ENCODE measurements at places on chromosomes 6 and 20.

GRCh38 chr6:63787021-63787420 lies 151.4 kb downstream of the PHF3 start:
- DNase-seq, result no peak

DNA sequence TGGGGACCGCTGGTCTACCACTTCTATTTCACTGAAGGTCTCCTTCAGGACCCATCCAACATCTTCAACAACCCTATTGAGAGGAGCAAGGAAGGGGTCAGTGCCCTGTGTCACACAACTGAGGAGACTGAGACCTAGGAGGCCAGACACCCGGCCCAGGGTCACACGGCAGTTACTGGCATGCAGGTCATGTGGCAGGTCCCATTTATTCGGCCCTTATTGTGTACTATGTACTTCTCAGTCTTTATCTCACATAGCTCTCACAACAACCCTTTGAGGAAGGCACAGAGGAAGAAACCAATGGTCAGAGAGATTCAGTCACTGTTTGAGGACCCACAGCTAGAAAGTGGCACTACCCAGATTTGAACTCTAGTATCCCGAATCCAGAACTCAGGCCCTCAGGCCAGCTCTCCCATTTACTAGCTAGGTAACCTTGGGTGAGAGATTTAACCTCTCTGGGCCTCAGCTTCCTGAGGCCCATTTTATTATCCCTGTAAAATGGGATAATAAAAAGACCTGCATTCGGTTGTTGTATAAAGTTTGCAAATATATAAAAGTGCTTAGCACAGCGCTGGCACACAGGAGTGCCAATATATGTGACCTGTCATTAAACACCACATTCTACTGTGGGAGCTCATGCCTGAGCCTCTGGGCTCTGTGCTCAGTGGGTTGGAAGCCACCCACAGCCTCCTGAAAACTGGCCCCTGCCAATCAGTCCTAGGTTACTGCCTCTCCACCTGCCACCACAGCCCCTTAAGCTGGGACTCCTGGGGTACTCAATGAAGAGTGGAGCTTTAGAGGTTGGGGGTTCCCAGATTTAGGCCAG lies 15.8 kb downstream of the TFEB start:
- DNase-seq, result no peak

DNA sequence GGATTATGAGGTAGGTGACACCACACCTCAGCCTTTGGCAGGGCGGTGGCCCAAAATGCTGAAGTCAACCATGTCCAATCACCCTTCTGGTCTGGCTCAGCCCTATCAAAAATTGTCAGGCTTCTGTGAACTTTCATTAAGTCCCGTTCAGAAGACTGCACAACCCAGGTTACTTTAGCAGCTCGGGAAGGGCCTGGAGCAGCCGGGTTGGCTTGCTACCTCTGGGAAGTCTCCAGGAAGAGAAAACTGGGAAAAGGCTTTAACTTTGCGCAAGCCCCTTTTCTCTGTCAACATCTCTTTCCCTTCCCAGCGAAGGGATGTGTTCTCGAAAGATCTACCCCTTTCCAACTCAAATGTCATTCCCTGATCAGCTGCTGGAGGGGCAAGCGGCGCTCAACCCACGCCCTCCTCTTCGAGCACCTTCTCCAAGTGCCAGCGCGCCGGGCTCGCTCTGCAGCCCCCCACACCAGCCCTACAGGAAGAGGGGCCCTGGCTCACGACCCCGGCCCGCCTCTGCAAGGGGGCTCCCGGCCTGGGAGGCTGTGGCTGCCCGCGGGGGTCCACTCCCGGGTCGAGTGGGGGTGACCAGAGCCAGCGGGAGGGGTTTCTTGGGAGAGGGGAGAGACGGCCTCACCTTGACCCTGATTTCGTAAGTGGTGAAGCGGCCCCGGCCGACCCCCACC lies 573 bp downstream of the SNX3 start:
- DNase-seq, result peak; percentile 78

- DNase-seq, result no peak
Measured at GRCh38 chr20:45933266-45934045, 1.0 kb upstream of the PCIF1 start.

GRCh38 chr20:8547035-8547650 lies 415.1 kb downstream of the PLCB1 start:
- no peak for DNase-seq

DNA sequence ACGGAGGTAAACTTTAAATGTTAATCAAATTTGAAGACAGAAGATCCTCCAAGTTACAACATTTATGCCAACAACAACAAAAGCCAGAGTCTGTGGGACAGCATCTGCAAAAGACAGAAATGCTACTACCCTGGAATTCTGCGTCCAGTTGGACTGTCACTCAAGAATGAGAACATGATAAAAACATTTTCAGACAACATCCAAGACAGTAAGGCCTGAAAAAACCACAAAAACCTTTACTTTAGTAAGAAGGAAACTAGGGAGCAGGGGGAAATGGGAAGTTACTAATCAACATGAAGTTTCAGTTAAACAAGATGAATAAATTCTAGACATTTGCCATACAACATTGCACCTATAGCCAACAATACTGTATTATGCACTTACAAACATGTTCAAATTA lies 77.6 kb downstream of the MLIP start:
- no peak for DNase-seq

DNA sequence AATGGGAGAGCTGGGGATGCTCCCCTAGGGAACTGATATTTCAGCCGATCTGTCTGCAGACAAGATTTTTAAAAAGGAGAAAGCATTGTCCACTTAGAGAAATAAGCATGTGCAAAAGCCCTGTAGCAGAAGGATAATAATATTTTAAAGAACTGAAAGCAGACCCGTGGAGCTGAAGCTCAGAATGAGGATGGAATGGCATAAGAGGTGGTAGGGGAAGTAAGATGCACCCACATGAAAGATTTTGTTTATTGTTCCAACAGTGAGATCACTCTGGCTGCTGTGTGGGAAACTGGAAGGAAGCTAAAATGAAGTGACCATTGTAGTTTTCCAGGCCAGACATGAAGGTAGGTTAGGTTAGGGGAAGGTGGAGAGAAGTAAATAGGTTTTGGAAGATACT lies 266.4 kb upstream of the PRDM1 start:
- DNase-seq, result no peak

GRCh38 chr20:1472556-1473245 lies 6.1 kb upstream of the NSFL1C start:
- DNase-seq, result peak; percentile 50

GRCh38 chr6:145147981-145148749 lies 587.2 kb downstream of the EPM2A start:
- DNase-seq, result no peak

- DNase-seq, result no peak
Measured at GRCh38 chr6:148440016-148440415, 97.4 kb downstream of the SASH1 start.

DNA sequence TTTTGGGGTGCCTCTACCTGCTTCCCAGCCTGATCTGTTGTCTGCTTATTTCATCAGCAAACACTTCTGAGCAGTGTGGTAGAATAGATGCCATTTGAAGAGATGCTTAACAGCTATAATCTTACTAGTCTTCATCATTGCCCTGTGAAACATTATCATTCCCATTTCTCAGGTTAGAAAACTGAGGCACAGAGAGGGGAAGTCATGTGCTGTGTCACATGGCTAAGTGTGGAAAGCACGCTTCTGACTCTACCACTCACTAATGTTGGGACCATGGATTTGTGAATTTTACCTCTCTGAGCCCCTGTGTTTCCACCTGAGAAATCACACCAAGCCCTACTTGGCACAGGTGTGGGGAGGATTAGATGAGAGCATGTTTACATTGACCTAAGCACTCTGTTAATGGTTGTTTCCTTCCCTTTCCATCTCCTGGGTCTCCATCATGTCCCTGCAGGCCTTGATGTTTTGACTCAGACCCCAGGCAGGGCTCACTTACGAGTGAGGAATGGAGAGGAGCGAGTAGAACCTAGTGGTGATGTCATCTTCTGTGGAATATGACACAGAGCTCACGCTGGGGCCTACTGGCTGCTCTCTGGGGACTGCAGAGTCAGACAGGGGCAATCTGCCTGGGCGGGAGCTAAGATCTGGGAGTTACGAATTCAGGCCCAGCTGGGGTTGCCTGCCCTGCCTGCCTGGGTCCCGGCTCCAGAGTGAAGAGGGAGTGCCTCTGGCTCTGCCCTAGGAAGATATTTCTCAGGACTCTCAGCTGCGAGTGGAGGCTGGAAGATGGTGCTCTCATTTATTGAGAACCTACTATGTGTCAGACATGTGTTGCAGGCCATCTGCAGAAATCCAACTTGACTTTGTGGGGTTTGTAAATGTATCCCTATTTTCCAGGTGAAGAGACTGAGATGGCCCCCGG lies 64.3 kb downstream of the CDH22 start:
- no peak for DNase-seq

DNA sequence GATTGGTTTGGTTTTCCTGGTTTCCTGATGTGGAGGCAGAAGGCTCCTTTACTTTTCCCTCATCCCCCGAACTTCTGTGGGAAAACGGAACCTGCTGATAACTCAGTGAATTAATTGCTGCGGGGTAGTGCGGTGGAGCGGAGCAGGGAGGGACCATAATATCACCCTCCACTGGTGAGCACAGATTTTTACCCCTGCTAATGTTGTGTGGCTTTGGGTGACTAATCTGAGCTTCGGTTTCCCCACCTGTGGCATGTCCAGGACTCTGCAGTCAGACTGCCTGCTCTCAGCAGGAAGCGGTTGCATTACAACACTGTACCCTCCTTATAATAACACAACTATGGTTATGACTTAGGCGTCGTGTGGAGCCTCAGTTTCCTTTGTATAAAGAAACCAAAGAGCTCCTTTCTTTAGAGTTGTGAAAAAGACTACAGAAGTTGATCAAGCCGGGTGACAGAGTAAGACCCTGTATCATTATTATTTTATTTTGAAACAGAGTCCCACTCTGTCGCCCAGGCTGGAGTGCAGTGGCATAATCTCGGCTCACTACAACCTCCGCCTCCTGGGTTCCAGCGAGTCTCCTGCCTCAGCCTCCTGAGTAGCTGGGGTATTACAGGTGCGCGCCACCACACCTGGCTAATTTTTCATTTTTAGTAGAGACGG lies 2.2 kb upstream of the ID1 start:
- DNase-seq, result peak; percentile 31

GRCh38 chr6:30883685-30884520 lies at the start of gene DDR1:
Gene DDR1 (plus strand): TSS chr6:30884519. CDS start chr6:30888730, 4,211 bp downstream.
- DNase-seq, result peak; percentile 63

DNA sequence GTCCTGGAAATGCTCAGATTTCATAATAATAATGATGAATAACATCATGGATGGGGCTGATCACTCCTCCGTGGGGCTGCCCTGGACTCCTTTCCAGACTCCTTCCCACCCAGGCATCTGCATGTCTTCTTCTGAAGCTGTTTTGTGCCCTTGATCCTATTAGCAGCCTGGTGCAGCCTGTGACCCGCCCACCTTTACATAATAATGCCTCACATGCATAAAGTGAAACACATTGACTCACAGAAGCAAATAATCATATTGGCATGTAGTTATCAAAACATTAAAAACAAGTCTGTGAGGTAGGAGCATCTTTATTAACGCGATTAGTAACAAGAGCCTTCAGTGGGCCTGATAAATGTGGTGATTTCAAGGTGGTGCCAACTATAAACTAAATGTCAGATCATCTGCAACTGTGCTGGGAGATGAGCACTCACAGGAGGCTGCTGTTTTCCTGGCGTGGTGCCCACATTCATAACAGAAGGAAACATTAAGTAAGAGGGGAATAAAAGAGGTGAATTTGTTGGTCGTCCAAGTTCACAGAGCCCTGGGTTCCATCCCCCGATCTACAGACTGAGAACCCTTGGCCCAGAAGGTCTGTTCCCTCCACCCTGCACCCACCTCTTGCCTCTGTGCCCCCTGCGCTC lies 344.7 kb downstream of the CDH4 start:
- no peak for DNase-seq

DNA sequence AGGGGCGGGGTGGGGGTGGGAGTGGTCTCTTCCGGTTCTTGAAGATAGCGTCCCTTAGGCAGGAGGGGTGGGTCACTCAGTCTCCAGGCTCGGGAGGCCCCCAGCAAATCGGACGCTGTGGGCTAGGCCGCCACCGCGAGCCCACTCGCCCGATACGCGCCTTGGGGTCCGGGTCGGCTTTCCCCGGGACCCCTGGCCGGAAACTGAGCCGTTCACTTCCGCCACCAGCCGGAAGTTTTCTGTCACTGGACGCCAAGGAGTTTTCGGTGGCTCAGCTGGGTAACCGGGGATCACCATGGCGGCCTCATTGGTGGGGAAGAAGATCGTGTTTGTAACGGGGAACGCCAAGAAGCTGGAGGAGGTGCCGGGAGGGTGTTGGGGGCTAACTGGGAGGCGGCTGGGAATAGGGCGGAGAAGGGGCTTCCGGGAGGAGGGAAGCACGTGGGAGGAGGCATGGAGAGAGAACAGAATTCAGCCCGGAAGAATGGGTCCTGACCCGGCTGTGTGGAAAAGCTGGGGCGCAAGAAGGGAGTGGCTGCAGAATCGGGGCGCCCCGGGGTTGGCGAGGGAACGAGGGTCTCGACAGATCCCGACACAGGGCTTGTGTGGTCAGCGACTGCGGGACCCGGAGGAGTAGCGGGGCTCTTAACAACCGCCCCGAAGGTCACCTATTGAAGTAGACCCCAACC lies at the start of gene ITPA:
ITPA (plus strand) TSS at position 242 of the 689 bp plus-strand sequence; CDS start at position 296, 54 bp downstream.
- DNase-seq, result peak; percentile 70

GRCh38 chr20:4220756-4221155 lies 205.4 kb upstream of the RNF24 start:
- DNase-seq, result no peak

DNA sequence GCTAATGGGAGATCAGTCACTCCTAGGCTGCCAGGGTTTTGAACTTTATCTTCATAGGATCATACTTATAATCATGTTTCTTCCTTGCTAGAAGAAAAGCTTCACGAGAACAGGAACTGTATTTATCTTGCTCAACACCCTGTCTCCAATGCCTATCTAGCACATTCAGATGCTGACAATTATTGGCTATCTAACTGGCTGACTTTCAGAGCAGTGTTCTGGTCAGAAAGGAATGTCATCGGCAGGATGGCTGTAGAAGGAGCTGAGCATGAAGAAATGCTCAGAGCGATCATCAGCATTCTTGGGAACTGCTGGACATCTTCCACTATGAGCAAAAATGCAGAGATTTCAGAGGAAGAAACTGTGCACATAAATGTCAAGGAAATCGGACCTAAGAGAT lies 628.0 kb upstream of the NRSN1 start:
- DNase-seq, result no peak

GRCh38 chr20:11814267-11814666 lies 103.4 kb upstream of the BTBD3 start:
- peak; percentile 1 for DNase-seq
